Naive thymus-derived CD4-positive, alpha-beta T cell (primary cell): ENCODE measurements at places on chromosomes 5 and 9. TPM values are rescaled to one million over a fixed set of nuclear protein-coding genes. Genes with fewer than 3 reads are reported as not detected.
A peak's percentile ranks its signal among the peaks of the same experiment; 100 is the strongest.

Gene TAS2R1
- not detected for total RNA-seq

GRCh38 chr5:163269624-163270023 is 167.8 kb upstream of the CCNG1 start:
- DNase-seq = no peak

- DNase-seq = peak; percentile 11
These were observed 215.7 kb upstream of the OTULINL start for GRCh38 chr5:14365831-14366430.

DNA sequence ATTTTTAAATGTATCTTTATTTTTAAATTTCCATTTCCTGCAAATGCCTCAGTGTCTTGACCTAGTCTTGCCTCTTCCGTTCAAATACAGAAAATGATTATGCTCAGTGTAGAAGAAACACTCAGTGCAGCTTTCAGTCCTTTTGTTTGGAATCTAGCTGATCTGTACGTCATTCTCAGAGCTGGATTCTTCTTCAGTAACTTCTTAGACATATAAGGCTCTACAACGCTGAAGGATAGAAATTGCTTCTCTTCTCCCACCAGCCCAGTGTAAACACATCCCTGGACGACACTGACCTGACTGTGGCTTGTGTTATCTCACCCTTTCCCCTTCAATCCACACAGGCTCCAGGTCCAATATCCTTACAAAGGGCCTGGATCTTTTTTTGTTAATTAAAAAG is 3.2 kb upstream of the ALDH1B1 start:
- DNase-seq = no peak

DNA sequence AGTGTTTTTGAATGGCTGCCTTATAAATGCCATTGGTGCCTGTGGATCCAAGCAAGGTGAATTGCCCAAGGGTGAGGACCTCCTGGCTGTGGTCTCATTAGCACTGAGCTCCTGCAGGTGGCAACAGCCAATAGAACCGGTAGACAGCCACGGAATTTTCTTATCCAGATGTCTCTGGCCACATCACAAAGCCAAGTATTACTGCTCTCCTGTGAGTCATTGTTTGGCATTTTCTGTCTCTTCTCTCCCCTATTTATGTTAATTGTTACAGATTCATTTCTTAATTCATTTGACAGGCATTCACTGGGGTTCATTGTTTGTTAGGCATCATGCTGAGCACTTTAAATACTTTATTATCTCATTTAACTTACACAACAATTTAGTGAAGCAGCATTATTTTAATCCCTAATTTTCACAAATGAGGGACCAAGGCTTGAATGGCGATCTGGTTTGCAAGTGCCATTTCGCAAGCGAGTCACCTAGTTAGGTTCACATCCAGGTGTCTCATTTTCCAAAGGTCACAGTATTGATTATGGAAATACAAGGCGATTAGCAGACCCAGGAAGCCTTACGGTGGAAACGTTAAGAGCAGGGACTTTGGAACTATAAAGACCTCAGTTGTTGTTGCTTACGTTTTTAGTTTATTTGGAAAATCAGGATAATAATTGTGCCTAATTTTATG is 58.2 kb upstream of the DPYSL3 start:
- DNase-seq = no peak

DNA sequence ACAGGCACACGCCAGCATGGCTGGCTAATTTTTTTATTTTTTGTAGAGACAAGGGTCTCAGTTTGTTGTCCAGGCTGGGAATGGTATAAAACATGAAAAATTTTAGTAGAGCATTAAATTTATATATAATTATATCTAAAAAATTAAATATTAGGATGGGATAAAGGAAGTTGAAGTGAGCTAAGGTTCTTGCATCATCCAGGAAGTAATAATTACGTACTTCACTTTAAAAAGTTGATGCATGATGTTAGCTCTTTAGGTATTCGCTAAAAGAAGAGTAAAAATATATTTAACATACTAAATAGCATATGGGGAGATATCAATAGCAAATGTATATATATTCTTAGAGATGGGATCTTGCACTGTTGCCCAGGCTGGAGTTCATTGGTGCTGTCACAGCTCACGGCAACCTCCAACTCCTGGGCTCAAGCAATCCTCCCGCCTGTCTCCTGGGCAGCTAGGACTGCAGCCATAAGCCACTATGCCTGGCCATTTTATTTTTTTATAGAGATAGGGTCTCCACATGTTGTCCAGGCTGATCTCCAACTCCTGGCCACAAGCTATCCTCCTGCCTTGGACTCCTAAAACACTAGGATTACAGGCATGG is 12.3 kb downstream of the DCAF10 start:
- DNase-seq = no peak

DNA sequence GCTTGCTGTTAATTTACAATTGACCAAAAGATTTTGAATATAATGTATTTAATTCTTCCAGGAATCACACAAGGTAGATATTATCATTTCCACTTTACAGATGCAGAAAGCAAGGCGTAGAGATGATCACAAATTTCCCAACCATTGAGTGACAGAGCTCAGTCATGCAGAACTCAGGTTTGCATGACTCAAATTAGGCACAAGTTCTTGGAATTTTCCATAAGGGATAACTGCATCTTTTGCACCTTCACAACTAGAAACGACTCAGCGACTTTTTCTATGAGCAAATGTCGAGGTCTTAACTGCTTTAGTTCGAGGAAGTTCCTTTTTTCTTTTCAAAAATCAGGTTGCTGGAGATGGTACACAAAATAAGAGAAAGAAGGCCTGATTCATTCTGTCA is 265.5 kb upstream of the PAPPA start:
- DNase-seq = no peak

DNA sequence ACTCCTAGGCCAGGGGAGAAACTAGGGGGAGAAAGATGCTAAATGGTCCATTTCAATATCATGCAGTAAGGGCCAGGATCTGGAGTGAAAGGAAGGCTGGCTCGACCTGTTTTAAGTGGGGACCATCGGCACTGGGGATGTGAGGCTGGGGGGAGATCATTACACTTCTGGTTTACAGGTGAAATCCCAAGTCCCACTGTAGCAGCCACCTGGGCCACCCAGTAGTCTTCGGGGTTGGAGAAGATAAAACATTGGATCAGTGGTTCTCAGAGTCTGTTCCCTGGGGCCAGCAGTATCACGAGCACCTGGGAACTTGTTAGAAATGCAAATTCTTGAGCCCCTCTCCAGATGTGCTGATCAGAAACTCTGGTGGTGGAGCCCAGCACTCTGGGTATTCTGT is 111.3 kb upstream of the ALDH1B1 start:
- DNase-seq = no peak

DNA sequence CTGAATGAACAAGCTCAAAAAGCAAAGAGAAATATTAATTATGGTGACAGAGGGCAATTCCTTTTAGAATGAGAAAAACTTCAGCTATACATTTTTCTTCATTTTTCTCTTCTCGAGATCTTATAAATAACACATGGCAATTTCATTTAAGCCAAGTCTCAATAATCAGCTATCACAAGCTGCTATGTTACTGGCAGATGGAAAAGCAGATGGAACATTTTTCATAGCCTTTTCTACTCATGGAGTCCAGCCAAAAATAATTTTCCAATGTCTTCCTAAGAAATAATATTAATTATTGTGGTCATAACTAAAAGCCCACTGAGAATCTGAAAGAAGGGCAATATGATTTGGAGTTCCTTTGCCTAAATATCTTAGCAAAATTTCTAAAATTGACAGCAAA is 35.6 kb downstream of the SKIC3 start:
- no peak for DNase-seq

DNA sequence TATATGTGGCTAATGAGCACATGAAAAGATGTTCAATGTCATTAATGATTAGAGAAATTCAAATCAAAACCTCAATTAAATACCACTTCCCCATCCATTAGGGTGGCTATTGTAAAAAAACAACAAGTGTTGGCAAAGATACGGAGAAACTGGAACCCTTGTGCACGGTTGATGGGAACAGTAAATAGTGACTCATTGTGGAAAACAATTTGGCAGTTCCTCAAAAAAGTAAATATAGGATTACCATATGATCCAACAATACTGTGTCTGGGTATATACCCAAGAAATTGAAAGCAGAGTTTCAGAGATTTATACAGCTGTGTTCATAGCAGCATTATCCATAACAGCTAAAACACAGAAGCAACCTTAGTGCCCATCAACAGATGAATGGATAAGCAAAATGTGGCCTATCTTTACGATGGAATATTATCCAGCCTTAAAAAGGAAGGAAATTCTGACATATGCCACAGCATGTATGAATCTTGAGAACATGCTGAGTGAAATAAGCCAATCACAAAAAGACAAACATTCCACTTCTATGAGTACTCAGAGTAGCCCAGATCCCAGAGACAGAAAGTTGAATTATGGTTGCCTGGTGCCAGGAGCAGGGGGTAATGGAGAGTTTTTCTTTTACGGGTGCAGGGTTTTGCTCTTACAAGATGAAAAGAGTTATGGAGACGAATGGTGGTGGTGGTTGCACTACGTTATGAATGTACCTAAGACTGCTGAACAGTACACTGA is 41.4 kb upstream of the LRRC14B start:
- no peak for DNase-seq
